ENCODE measurements at places on chromosomes 5 and 9.

- no peak for DNase-seq
These were observed 6.4 kb upstream of the RFK start for GRCh38 chr9:76400534-76401096.

DNA sequence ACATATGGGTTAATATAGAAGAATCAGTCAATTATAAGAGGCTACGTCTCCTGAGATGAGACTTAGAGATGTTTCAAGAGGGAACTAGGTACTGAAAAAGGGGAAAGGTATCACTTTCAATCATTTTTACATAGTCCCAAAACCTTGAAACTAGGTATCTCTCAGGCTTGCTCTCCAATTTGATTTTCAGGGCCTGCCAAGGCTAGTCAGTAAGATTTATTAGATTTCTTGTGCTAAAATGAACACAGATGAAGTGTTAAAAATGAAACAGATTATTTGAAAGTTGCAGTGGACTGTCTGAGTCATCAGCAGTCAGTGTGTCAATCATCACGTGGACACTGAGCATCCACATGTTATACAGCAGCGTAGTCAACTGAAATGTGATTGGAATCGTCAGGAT, 591.1 kb downstream of the DTWD2 start:
- no peak for DNase-seq

DNA sequence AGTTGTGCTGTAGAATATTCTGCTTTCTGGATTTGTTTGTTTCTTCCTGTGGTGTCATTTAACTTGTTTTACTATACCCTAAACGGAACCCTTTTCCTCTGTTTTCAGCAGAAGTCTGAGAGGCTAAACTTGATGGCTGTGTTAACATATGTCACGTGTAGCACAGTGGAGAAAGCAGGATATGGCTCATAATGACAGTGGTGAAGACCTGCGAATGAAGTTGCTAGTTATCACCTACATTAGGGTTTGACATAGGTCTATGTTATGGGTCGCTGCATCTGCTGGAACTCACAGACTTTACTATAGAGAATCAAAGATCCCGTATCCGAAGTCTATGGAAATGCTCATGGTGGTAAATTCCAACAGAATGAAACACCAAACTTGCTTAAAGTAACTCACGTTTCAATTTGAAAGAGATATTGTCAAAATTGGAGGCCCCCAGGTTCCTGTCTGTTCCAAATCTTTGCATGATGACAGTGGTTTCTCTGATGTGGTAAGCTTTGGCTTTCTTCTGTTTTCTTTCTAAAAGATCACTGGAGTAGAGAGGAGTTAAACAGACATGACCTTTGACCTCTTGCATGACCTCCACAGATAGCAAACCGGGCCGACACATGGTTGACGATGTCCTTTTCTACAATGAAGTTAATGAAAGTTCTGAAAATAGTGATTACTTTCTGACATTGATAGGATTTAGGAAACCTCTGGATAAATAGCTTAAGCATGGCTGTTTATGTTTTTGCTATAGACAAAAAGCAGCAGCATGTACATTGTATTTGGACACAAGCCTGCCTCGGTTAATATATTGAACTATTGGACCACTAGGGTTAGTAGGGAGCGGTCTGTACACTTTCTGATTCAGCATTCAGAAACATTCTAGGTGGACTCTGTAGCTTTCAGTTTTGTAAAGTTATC, 3.1 kb upstream of the CATSPER3 start:
- DNase-seq: peak; percentile 28

DNA sequence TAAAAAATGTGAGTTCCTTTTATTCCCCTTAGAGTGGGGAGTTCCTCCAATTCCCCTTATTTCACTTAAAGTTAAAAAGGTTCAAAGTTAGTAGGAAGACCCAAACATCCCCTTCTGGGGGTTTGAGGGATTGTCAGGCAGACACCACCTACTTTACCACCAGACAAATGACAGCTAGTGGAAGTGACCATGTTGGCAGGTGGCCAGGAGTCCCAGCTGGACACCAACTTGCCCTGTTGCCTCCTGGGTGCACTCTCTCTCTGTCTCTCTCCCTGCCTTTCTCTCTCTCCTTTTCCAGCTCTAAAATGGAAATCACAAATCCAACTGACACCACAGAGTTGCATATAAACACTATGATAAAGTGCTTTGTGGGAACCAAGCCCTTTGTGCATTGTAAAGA, 307.7 kb upstream of the TLE4 start:
- no peak for DNase-seq

DNA sequence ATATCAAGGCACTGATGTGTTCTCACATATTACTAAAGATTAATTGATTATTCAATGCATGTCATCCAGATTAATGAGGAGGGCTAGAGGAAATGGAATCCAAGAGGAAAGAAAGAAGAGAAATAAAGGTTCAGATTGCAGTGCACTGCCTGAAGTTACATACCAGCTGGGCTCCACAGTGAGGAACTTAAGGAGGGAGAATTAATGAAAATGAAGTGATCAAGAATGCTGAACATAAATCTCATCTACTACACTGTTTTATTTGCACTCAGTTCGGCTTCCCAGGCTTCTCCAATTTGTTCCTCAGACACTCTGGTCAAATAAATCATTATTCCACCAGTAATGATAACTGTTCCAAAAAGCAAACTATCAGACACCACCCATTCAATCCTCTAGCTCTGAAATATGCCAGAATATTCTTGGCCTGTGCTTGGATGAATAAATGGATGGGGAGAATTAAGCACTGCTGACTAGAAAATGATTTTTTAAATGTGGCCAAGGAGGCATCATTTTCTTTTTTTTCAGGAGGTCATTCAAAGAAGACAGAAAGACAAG, 88.6 kb upstream of the FBN2 start:
- DNase-seq: no peak

- no peak for DNase-seq
These were observed 70.4 kb upstream of the DAP start for GRCh38 chr5:10831419-10831818.

- peak; percentile 27 for DNase-seq
These were observed 56.2 kb downstream of the PLAC8L1 start for GRCh38 chr5:146048994-146049703.

DNA sequence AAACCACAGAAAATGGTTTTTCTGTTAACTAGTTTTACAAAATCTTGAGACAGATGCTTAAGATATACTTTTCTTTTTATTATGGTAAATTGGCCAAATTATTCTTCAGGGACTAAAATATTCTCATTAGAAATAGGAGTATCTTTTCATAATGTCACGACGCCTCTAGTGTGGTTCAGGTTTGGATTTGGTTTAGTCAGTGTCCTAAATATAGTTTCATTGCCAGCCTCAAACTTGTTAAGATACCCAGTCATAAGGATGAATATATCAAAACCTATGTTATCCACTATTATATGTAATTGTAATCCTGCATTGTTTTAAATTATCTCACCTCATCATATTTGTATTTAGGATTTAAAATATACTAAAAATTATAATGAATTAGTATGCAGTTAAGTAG, 13.7 kb downstream of the NDUFAF2 start:
- no peak for DNase-seq

DNA sequence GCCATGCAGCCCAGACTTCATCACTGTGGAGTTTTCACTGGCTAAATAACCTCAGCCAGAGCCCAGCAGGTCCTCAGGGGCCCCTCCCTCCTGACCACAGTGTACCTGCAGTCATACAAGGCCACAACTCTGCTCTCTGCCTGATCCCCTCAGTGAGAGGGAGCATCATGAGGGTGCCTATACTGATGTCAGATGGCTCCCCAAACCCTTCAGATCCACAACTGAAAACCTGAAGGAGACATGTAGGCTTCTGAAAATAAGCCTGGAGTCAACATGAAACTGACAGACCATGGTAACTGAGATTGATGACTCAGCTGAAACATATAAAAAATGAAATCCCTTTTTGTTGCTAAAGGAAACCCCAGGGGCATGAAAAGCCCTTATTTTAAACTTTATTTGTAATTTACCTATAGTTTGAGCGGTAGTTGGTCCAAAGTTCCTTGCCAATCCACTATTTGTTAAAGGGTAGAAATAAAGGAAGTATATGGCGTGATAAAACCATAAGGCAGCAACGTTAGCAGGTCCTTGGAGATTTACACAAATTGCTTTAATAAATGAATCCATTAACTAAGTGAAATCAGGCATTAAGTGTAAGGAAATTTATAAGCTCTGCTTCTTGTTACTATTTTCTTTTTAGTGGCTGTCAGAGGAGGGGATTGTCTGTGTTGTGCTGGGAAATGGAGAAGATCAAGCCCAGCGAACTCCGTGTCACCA, 68.3 kb downstream of the FGF1 start:
- DNase-seq: peak; percentile 52

- DNase-seq: no peak
These were observed 27.5 kb downstream of the GADD45G start for GRCh38 chr9:89632192-89632733.

- DNase-seq: no peak
These were observed 19.7 kb downstream of the TUSC1 start for GRCh38 chr9:25658571-25658970.

All from activated T-cell treated with anti-CD3 and anti-CD28 coated beads, Interleukin-2, amount 50 U/mL, for 72 hours (primary cell).